ENCODE measurements at places on chromosomes 12 and 14.
A peak's percentile ranks its signal among the peaks of the same experiment; 100 is the strongest.

DNA sequence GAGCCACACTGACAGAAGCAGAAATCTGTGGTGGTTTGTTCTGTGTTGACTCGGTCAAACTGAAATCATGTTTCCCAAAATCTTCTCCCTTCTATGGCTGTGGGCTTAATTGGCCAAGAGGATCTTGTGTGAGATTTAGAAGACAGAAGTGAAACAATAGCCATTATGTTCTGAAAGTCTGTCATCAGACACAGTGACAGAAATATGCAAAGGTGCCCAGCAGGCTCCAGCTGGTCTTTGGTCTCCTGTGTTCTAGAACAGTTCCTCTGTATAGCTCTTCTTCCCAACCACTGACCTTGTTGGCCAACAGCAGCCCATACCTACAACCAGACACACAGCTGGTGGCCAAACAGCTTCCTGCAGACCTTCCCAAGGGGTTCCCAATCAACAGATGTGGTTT is 25.0 kb upstream of the COCH start:
- no peak overlapping the region for H3K27ac ChIP-seq
- no peaks in the 10 kb centered on the region for H3K36me3 ChIP-seq
- no peak overlapping the region for H3K4me3 ChIP-seq
- DNase-seq, result no peak

GRCh38 chr14:22391908-22392565 is 197.0 kb downstream of the DAD1 start:
- peaks cover 14% of the 10 kb centered on the region for H3K27me3 ChIP-seq
- peaks cover 45% of the 10 kb centered on the region for H3K4me1 ChIP-seq
- no peak overlapping the region for H3K4me3 ChIP-seq
- no peaks in the 10 kb centered on the region for H3K36me3 ChIP-seq
- DNase-seq, result peak; percentile 51

DNA sequence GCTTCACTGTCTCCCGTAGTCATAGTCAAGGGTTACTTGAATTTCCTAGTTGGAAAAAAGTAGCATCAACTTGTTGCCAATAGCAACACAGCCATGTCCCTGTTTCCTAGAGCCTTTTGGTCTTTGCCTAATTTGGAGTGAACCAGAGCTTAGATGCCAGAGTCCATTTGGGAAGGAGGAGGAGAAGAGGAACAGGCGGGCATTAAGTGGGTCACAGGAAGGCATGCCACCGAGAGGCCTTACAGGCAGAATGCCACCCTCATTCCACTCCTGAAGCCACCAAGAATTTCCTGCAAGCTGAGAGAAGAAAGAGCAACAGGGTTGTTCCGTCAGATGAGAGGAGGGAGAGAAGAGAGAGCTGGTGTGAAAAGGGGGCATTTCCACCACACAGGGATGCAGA is 339.5 kb downstream of the DPF3 start:
- peaks cover 14% of the 10 kb centered on the region for H3K4me1 ChIP-seq
- no peak overlapping the region for H3K4me3 ChIP-seq
- no peaks in the 10 kb centered on the region for H3K36me3 ChIP-seq
- no peak for DNase-seq
- H3K27me3 ChIP-seq, result peaks cover 32% of the 10 kb centered on the region

DNA sequence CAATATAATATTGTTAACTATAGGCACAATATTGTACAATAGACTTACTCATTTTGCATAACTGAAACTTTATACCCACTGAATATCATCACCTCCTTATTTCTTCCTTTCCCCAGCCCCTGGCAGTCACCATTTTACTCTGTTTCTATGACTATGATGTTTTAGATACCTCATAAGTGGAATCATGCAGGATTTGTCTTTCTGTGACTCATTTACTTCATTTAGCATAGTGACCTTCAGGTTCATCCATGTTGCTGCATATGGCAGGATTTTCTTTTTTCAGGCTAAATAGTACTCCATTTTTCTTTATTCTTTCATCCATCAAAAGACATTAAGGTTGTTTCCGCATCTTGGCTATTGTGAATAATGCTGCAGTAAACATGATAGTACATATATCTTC is 18.9 kb downstream of the USP15 start:
- no peak overlapping the region for H3K4me3 ChIP-seq
- H3K36me3 ChIP-seq, result peaks cover 5% of the 10 kb centered on the region
- H3K27ac ChIP-seq, result no peak overlapping the region
- no peak for DNase-seq
- no peaks in the 10 kb centered on the region for H3K27me3 ChIP-seq
- H3K4me1 ChIP-seq, result peaks cover 10% of the 10 kb centered on the region

GRCh38 chr12:91846466-91847055 is 299.1 kb downstream of the BTG1 start:
- no peaks in the 10 kb centered on the region for H3K36me3 ChIP-seq
- no peak for DNase-seq
- no peaks in the 10 kb centered on the region for H3K27me3 ChIP-seq
- no peak overlapping the region for H3K4me3 ChIP-seq

GRCh38 chr14:104370256-104370870 is 209.2 kb upstream of the C14orf180 start:
- no peaks in the 10 kb centered on the region for H3K36me3 ChIP-seq
- peaks cover 35% of the 10 kb centered on the region for H3K27me3 ChIP-seq
- no peak overlapping the region for H3K27ac ChIP-seq
- H3K4me3 ChIP-seq, result no peak overlapping the region

DNA sequence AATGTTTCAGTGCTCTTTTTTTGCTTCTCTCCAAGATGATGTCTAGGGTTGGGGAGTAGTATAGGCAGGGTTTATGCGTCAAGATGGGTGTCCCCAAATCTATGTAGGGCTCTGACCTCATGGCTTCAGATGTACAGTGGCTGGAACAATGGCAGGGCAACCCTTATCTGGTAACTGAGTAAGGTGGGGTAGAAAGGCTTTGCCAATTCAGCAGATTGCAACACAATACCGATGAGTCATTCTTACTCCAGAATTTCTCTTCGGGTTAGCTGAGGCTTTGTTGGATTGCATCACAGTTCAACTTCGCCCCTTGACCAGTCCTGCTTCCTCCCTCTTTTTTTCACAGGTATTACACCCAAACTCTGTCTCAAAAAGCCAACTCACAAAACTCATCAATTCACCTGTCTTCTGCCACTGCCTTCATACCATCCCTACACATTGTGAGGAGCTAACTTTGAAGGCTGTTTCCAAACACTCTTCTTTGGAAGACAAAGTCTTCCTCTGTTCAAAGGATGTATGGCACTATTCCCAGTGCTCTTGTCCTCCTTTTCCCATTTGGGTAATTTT is 190.2 kb upstream of the CNOT2 start:
- no peak overlapping the region for H3K27ac ChIP-seq
- H3K4me1 ChIP-seq, result peaks cover 2% of the 10 kb centered on the region
- DNase-seq, result no peak
- no peak overlapping the region for H3K4me3 ChIP-seq
- H3K36me3 ChIP-seq, result no peaks in the 10 kb centered on the region

- H3K36me3 ChIP-seq, result no peaks in the 10 kb centered on the region
- H3K27me3 ChIP-seq, result peaks cover 2% of the 10 kb centered on the region
- DNase-seq, result no peak
- peaks cover 35% of the 10 kb centered on the region for H3K4me1 ChIP-seq
- H3K4me3 ChIP-seq, result no peak overlapping the region
- no peak overlapping the region for H3K27ac ChIP-seq
These were observed 250.2 kb downstream of the C12orf50 start for GRCh38 chr12:87779016-87779415.

DNA sequence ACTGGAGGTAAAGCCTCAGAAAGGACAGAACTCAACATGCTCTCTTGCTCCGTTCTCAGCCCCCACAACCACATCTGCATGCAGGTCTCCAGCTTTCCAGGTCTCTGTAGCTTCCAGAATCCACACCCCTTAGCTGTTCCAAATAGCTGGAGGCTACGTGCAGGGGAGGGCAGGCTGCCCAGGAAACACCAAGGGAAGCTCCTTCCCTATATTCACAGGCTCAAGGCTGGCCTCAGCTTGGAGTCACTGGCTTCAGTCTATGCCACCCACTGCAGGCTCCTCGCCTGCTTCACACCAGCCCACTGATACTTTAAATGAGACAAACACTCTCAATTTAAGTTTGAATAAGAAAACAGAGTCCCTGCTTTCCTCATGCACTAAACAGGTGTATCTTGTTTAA is 73.3 kb downstream of the ASCL4 start:
- H3K4me1 ChIP-seq, result peaks cover 5% of the 10 kb centered on the region
- H3K27me3 ChIP-seq, result peaks cover 76% of the 10 kb centered on the region
- no peaks in the 10 kb centered on the region for H3K36me3 ChIP-seq

DNA sequence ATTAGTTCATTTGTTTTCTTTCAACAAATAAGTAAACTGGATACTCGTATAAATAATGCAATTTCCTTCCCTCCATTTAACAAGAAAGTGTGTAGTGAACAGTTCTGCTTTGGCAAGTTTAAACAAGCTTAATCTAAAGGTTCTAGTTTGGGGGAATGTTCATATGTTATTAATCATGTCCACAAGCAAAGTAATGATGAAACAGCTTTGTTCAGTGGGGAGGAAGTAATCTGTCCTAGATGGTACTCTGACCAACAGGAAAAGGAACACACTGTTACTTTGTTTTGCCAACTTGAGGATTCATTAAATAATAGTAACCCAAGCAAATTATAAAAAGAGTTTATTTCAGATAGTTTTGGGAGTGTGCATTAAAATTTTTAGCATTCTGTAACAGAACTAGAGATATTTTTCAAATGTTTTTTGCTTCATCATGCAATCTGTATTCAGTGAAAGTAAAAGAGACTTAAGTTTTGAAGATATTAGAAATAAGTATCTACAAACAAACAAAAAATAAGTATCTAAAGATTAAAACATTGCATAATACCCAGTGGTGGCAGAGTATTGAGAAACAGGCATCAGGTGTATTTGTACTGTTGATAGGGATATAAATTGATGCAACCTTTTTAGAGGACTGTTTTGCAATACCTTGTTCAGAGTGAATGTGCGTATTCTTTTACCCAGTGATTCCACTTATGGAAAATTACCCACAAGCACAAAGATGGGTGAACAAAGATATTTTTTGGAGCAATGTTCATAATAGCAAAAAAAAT is 61.1 kb downstream of the RAB35 start:
- H3K27ac ChIP-seq, result no peak overlapping the region
- H3K4me3 ChIP-seq, result no peak overlapping the region
- H3K36me3 ChIP-seq, result peaks cover 5% of the 10 kb centered on the region
- DNase-seq, result no peak

- no peaks in the 10 kb centered on the region for H3K4me1 ChIP-seq
- H3K4me3 ChIP-seq, result no peak overlapping the region
- DNase-seq, result no peak
- H3K36me3 ChIP-seq, result peaks cover 5% of the 10 kb centered on the region
- no peak overlapping the region for H3K27ac ChIP-seq
These were observed 47.7 kb downstream of the NOPCHAP1 start for GRCh38 chr12:105033851-105034250.

GRCh38 chr12:2291182-2291832 is 238.5 kb downstream of the CACNA1C start:
- no peaks in the 10 kb centered on the region for H3K36me3 ChIP-seq
- no peak overlapping the region for H3K27ac ChIP-seq
- H3K4me3 ChIP-seq, result no peak overlapping the region
- H3K27me3 ChIP-seq, result no peaks in the 10 kb centered on the region
- H3K4me1 ChIP-seq, result peaks cover 69% of the 10 kb centered on the region

GRCh38 chr14:51917193-51917592 is 56.8 kb downstream of the GNG2 start:
- H3K4me3 ChIP-seq, result no peak overlapping the region
- no peak for DNase-seq
- no peak overlapping the region for H3K27ac ChIP-seq
- no peaks in the 10 kb centered on the region for H3K36me3 ChIP-seq
- H3K27me3 ChIP-seq, result no peaks in the 10 kb centered on the region

GRCh38 chr12:54369597-54370131 is 5.4 kb upstream of the GPR84 start:
- peaks cover 9% of the 10 kb centered on the region for H3K27me3 ChIP-seq
- peaks cover 68% of the 10 kb centered on the region for H3K4me1 ChIP-seq
- DNase-seq, result no peak

GRCh38 chr12:90826036-90826435 is 128.9 kb downstream of the CCER1 start:
- DNase-seq, result no peak
- no peaks in the 10 kb centered on the region for H3K36me3 ChIP-seq
- no peaks in the 10 kb centered on the region for H3K4me1 ChIP-seq
- no peaks in the 10 kb centered on the region for H3K27me3 ChIP-seq
- no peak overlapping the region for H3K4me3 ChIP-seq
- H3K27ac ChIP-seq, result no peak overlapping the region

GRCh38 chr12:130058926-130059472 is 103.3 kb upstream of the FZD10 start:
- H3K27ac ChIP-seq, result peak overlapping the region; percentile 79
- peaks cover 17% of the 10 kb centered on the region for H3K4me1 ChIP-seq
- H3K4me3 ChIP-seq, result no peak overlapping the region

GRCh38 chr14:54572316-54572715 is 5.4 kb downstream of the SAMD4A start:
- H3K4me3 ChIP-seq, result no peak overlapping the region
- H3K4me1 ChIP-seq, result peaks cover 40% of the 10 kb centered on the region
- H3K36me3 ChIP-seq, result peaks cover 18% of the 10 kb centered on the region
- no peak overlapping the region for H3K27ac ChIP-seq
- H3K27me3 ChIP-seq, result peaks cover 32% of the 10 kb centered on the region

All from nephron progenitor cell (in vitro differentiated cells).